Nephron progenitor cell (in vitro differentiated cells): ENCODE measurements at places on chromosomes 4 and X.

GRCh38 chr4:40377512-40378365, 42.6 kb downstream of the CHRNA9 start:
- no peak for DNase-seq

DNA sequence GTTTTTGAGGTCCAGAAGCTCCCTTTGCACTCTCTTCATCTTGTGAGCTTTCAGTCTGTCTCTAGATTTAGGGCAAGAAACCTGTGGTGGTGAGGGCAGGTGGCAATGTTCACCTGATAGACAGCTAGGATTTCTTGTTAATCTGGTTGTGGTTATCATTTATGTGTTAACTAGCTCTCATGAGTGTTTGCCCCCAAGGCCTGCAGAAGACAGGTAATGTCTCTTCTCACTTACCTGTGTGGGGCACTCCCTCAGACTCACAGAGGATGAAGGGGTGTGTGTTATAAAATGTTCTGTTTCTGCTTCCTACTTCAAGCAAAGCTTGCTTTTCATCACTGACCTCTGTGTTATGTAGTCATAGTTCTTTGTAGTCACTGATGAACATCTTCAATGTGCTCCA, 17.8 kb downstream of the EGF start:
- no peak for DNase-seq

- DNase-seq, result no peak
These were observed 170.0 kb downstream of the ARHGAP10 start for GRCh38 chr4:147901916-147902315.

DNA sequence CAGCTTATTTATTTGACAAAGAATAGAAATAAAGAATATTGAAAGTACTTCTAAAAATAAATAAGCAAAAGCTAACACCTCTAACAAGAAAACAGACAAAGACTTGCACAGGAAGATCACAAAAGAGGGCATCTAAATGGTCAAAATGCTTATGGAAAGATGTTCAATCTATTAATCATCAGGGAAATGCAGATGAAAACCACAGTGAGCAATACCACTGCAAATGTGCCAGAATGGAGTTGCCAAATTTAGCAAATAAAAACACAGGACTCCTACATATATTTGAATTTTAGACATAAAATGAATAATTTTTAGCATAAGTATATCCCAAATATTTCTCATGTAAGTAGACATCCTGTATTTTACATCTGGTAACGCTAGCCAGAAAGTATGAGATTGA, 56.1 kb upstream of the HPGD start:
- no peak for DNase-seq

- no peak for DNase-seq
These were observed 581.6 kb upstream of the DIAPH2 start for GRCh38 chrX:96102997-96103396.

- no peak for DNase-seq
These were observed 77.9 kb upstream of the AFF2 start for GRCh38 chrX:148422526-148422925.

DNA sequence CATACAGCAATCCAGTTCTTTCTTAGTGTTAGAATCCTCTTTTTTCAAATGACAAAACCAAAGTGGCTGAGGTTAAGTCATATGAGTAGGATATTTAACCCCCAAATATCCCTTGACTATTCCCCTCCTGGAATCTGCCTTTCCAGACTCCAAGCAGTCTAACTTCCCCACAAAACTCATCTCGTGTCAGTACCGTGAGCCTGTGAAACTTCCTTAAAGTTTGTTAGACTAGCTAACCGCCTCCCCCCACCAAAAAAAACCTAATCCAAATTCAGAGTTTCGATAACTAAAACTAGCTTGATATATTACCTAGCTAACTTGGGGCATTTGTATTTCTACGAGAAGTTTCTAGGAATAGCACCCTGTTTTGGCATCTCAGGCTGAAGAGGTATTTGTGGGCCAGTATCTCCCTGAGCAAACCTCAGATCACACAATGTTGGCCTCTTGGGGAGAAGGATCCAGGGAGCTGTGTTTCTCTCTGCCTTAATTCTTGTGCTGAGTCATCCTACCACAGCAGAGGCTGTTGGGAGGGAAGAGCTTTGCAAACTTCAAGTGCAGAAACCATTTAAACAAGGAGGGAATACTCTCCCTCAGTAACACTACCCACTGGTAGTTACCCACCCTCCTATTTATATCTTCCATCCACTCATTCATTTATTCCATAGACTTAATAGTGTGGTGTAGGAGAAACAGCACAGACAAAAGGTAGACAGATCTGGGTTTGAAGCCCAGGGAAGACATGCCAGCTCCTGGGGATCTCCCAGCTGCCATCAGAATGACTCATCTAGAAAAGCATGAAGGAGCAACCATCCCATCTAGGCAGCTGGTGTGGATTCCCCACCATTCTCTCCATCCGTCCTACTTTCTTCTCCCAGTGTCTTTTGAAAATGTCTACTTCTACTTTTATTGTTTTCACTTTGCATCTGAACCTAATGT, 39.3 kb upstream of the TXK start:
- DNase-seq, result no peak

- DNase-seq, result no peak
These were observed 19.0 kb downstream of the HADH start for GRCh38 chr4:108008721-108009120.

DNA sequence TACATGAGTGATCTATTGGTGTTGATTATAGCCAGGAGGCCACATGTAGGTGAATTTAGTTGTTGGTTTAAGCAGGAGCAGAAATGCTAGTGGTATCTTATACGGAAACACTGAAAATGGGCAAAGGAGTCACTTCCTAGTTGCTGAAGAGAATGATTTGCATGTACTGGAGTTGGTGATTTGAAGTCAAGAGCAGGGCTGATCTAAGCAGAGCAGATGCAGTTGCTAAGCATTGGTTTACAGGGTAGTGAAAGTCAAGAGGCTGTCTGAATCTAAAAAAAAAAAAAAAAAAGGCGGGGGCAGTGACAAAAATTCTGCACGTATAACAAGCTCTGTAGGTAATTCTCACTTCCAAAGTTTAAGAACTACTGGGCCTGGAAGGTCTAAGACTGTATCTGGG, 90.4 kb upstream of the HPRT1 start:
- no peak for DNase-seq

GRCh38 chrX:8730812-8731558, 952 bp downstream of the ANOS1 start:
- peak; percentile 60 for DNase-seq

- no peak for DNase-seq
These were observed 57.4 kb upstream of the PITX2 start for GRCh38 chr4:110680265-110680664.

GRCh38 chrX:51395810-51396728, 63.4 kb downstream of the NUDT10 start:
- no peak for DNase-seq

DNA sequence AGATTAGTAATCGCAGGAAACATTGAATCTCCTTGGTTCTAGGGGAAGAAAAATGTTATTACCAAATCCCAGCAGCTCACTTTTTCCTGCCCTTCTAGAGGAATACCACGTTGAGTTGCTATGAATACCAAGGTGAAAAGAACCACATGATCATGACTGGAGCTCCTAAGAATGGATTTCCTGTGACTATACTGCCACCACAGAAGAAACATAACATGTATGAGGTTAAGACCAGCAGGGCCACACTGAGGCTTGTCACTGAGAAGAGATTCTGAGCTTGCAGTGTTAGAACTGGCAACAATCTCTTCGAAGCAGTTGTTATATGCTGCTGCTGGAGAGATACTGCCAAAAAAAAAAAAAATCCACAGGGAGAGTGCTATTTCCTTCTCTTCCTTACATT, 1235.3 kb downstream of the FSTL5 start:
- DNase-seq, result no peak

DNA sequence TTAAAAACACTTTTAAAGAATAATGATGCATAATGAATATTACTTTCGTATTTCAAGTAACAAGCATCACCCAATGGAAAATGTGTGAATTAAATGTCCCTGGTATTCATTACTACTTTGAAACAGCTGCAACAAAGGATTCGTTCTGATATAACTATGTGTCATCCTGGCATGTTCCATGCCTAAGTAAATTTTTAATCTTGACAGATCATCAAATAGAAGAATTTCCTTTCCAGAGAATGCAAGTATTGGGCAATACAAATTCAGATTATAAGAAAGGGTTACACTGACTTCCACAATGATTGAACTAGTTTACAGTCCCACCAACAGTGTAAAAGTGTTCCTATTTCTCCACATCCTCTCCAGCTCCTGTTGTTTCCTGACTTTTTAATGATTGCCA, 105.3 kb downstream of the SPCS3 start:
- no peak for DNase-seq

GRCh38 chrX:53239474-53239873, 14.5 kb upstream of the KDM5C start:
- DNase-seq, result no peak

GRCh38 chr4:70522626-70523025, 4.3 kb downstream of the AMTN start:
- no peak for DNase-seq

DNA sequence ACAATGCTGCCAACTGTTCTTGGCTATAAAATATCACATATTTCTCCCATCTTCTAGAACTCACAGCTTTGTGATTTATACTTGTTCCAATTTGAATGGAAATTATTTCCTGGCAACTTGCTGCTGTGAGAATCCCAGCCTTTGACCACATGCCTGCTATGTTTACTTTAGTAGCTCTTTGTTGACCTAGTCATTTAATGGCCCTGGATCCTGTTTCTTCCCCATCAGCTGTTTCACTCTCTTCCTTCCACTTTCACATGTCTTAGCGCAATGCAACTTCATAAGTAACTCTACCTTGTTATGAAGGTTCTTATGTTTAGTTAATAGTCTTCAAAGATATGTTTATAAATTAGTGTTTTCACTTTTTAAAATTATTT, 1973.6 kb upstream of the AGA start:
- peak; percentile 14 for DNase-seq

DNA sequence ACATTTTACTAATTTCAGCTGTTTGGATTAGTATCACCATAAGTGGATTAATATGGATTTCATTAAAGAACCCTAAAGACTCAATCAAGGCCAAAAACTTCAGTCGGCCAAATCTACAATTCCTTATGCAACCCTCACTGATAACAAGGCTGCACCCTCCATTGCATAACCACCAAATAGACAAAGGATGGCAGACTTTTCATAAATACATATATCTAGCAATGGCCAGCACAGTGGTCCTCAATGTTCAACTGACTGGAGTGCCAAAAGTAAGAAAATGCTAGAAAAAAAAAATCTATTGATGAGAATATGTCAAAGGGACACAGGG, 46.6 kb downstream of the MID1IP1 start:
- DNase-seq, result no peak

- no peak for DNase-seq
These were observed 30.9 kb downstream of the RNF212 start for GRCh38 chr4:1082215-1083182.

GRCh38 chrX:21176921-21177571, 197.2 kb upstream of the CNKSR2 start:
- no peak for DNase-seq

- peak; percentile 52 for DNase-seq
These were observed at the start of gene IGFBP7 for GRCh38 chr4:57109847-57110639. IGFBP7 (minus strand) TSS chr4:57110385; CDS start chr4:57110351, 34 bp downstream.

GRCh38 chr4:26233350-26233749, 87.5 kb upstream of the RBPJ start:
- DNase-seq, result no peak

- DNase-seq, result no peak
These were observed 1279.7 kb downstream of the PCDH7 start for GRCh38 chr4:31999848-32000247.

- no peak for DNase-seq
These were observed 555.2 kb upstream of the PCDH10 start for GRCh38 chr4:132593717-132594400.

GRCh38 chrX:97743014-97743413, 859.3 kb downstream of the RPA4 start:
- DNase-seq, result peak; percentile 3

DNA sequence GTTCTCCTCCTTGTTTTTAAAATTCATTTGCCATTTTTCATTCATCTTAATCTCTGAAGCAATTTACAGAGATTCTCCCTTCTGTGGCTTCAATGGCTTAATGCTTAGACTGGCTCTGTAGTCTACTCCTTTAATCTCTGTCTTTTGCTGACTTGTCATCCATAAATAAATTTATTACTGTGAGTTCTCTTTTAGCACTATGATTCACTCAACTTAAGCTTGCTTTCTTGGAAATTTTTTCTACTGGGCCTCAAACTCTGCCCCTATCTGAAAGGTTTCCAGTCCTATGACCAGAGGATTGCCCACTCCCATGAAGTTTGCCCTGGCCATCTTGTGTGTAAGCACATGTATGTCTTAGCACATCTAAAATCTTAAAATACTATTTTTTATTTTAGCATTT, 251.1 kb downstream of the DCLK2 start:
- DNase-seq, result no peak

GRCh38 chrX:154372612-154373022, 1.8 kb downstream of the FLNA start:
- no peak for DNase-seq

DNA sequence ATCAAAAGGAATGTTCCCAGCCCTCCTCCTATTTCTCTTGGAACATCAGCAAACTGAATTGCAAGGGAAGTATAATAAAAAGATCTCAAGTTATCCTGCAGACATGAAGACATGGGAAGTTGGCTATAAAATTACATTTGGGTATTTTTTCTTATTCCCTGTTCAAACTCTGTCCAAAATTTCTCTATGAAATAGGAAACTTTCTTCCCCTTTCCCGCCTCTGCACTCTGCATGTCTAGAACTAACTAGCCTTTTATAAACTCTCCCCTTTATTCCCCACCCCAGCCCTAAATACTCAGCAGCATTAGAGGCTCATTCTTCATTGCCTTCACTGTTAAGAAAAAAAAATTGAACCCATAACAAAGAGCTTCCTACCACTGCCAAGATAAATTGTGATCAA, 126.7 kb upstream of the EDNRA start:
- no peak for DNase-seq

DNA sequence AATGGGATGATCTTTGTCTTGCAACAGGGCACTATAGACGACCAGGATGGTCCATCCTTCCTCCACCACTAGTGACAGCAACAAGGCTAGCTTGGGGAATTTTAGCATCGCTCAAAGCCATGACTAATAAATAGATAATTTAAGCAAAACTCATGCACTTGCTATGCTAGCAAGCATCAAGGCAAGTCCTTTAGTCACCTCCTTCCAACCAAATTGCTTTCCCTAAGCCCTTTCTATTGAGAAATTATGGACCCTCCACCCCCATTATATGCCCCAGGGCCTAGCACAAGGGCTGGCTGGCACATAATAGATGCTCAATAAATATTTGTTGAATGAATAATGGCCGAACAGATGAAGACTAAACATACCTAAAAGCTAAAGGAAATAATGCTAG, 28.6 kb downstream of the SLC16A2 start:
- no peak for DNase-seq

GRCh38 chr4:26192899-26193869, 127.6 kb upstream of the RBPJ start:
- no peak for DNase-seq

GRCh38 chr4:128600996-128601871, 208.3 kb upstream of the JADE1 start:
- DNase-seq, result no peak

GRCh38 chr4:70601422-70602039, 9.5 kb downstream of the AMBN start:
- DNase-seq, result peak; percentile 67

- DNase-seq, result no peak
These were observed 132.1 kb downstream of the ARHGAP10 start for GRCh38 chr4:147863808-147864472.
